ENCODE measurements at places on chromosomes 2 and 18.

- no peak for DNase-seq
Observed at GRCh38 chr2:168139852-168140251, 107.5 kb downstream of the STK39 start.

GRCh38 chr2:65075176-65075575, 19.0 kb downstream of the CEP68 start:
- no peak for DNase-seq

DNA sequence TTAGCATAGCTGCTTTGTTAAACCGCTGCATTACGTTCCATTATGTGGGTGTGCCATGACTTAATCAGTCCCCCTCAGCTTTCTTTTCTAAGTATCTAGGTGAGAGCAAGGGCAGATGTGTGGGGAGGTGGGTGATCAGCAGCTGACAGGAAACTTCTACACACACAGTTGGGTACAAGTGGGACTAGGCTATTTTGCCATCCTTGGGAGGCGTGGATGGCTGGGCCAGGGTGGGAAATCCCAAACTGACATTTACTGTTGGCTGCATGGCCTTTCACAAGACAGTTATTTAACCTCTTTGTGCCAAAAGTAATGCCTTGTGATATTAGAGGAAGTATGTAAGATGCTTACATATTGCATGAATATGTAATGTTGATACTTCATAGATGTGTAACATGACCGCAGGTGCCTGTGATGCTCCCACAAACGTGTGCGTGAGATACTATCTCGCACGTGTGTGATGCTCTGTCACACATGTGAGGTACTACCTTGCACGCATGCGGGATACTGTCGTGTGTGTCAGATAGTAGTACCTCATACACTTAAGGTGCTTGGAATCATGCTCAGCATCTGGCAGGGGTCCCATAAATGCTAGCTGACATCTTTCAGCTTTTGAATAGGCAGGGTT, 314.5 kb downstream of the PRKCE start:
- DNase-seq, result no peak

GRCh38 chr2:42055573-42056514, 8.0 kb downstream of the PKDCC start:
- no peak for DNase-seq

- no peak for DNase-seq
Observed at GRCh38 chr2:196389670-196390069, 218.3 kb upstream of the STK17B start.

DNA sequence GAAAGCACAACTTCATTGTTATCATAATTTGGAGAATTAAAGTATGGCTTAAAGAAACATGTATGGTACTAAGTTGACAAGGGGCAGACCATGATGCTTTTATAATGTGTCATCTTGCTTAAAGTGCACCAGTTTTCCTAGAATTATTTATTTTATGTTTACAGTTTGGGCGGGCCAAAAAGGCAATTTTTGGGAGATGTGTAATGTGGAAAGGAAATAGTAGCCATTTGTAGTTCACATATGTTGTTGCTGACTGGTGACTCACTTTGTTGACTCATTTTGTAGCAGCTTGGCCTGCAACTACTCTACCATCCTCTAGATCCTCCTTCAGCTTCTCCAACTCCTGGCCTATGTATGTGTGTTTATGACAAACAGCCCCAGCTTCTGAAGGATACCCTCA, 7.7 kb downstream of the ZSCAN30 start:
- DNase-seq, result no peak

- DNase-seq, result no peak
Observed at GRCh38 chr2:158828378-158829164, 33.5 kb downstream of the DAPL1 start.

DNA sequence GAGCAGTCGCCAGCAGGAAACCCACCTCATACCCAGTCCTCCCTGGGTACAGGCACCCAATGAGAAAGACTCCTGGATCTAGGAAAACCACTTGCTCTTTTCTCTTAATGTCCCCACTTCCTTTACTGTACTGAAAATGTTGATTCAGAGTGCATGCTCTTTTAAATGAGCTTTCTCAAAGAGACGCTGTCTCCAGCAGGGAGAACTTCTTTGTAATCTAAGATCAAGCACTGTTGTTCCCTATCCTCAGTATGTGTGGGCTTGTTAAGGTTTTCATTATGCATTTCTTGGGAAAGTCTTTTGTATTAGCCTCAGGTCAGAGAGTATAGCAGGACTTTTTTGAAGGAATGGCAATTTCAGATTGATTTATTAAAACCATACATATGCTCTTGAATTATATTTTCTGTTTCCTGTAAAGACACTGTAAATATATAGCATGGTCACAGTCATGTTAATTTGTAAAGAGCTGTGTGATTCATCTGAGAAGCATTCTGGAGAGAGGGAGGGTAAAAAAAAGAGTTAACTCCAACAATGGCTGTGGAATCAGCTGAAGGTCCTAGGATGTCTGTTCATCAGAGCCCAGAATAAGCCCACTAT, 178.1 kb downstream of the MGAT5 start:
- DNase-seq, result no peak

DNA sequence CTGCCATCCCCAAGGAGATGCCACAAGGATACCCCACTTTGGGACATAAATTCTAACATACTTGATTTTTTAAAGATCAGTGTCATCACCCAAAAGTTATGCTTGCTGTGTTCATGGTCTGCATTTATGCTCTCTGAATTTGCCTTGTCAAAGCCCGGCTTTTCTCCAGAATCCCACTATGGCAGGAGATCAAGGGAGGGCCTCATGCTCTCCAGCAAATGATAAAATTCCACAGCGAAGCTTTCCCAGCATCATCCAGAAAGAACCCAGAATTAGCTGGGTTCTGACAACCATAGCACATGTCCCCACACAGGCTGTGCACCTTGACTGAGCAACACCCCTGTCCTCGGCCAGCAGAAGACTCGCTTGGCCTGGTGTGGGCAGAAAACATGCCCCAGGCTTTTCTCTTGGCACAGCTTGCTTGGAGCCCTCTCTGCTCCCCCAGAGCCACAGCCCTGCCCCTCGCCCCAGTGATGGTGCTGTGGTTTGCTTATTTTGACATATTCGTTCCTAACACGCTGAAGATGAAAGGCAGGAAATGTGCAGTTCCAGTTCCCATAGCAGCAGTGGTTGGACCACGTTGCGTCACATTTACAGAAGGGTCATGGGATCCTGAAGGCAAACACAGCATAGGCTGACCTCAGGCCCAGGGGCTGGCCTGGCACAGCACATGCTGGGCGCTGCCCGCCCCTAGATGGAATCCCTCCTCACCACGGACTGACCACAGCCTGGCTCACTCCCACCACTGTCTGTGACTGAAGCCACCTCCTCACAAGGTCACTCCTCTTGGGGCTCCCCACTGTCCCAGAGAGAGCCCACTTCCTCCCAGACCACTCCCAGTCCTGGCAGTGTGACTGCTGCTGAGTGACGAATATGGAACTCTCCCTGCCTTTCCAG, 14.1 kb upstream of the CHRNA1 start:
- DNase-seq, result no peak

GRCh38 chr2:73703675-73704074, 33.5 kb downstream of the TPRKB start:
- no peak for DNase-seq

GRCh38 chr2:12835733-12836132, 119.0 kb downstream of the TRIB2 start:
- DNase-seq, result no peak

GRCh38 chr2:129004485-129004884, 685.8 kb upstream of the HS6ST1 start:
- no peak for DNase-seq

DNA sequence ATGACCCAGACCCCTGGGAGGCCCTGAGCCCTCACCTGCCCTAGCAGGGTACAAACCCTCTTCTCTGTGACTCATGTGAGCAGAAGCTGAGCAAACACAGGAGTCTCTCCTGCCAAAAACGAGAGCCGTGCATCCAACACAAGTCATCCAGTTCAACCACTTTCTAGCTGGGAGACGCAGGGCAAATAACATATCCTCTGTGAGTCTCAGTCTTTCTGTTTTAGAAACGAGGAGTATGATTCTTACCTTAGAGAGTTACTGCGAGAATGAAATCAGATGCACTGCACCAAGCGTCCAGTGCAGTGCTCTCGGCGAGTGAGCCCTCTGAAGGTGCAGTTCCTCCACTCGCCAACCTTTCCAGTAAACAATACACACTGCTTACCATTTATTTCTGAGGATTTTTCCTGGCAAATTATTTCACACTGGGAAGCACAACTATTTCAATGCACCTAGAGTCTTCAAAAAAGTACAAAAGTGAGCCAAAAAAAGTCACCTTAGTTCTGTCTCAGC, 331.8 kb upstream of the MYT1L start:
- DNase-seq, result no peak
